ENCODE measurements at places on chromosomes 3 and 15. TPM values are rescaled to one million over a fixed set of nuclear protein-coding genes. Genes with fewer than 3 reads are reported as not detected.

Gene CHRNA5
- 0.64 TPM for total RNA-seq

Gene NMNAT3
- total RNA-seq, result 11.6 TPM

Gene SPSB4
- total RNA-seq, result 4.2 TPM

Gene TRPM1
- total RNA-seq, result not detected

Gene MOBP
- total RNA-seq, result not detected

Gene TUSC7
- total RNA-seq, result not detected

Gene RHCG
- total RNA-seq, result not detected

Gene RETNLB
- total RNA-seq, result not detected

Gene RAB6B
- total RNA-seq, result 44.6 TPM

Gene ANKRD28
- 20.9 TPM for total RNA-seq

Gene NFKBIZ
- 9.9 TPM for total RNA-seq

Gene KY
- 7.5 TPM for total RNA-seq

Gene PLSCR2
- total RNA-seq, result not detected

Gene PIGZ
- 7.6 TPM for total RNA-seq

Gene CPEB1
- 0.32 TPM for total RNA-seq

Gene SNTN
- total RNA-seq, result not detected

Gene WNT7A
- total RNA-seq, result not detected

Gene HTR3E
- total RNA-seq, result not detected

Gene LTF
- 2.5 TPM for total RNA-seq

Gene UBE2E2
- total RNA-seq, result 50.8 TPM

Gene GOLGA6A
- not detected for total RNA-seq
